SK-N-SH (cell line): ENCODE measurements at places on chromosomes 1 and 21.

GRCh38 chr1:3679098-3679555 lies 26.8 kb downstream of the TP73 start:
- no peak for DNase-seq

DNA sequence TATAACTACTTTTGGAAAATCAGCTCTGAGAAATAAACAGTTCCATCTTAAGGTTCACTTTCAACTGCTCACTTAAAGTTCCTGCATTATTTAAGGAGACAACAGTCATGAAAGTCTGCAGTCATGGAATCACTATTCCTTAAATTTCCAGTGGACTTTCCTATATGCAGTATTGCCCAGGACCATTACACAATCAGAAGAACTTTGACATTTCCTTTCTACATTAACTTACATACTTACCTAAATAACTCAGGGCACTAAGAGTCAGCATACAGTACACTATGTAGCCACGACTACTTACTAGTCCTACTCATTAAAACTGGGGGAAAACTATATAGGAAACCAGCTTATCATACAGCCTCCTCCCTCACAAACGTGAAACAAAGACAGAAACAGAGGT lies 220.1 kb downstream of the SLC45A1 start:
- DNase-seq: no peak

DNA sequence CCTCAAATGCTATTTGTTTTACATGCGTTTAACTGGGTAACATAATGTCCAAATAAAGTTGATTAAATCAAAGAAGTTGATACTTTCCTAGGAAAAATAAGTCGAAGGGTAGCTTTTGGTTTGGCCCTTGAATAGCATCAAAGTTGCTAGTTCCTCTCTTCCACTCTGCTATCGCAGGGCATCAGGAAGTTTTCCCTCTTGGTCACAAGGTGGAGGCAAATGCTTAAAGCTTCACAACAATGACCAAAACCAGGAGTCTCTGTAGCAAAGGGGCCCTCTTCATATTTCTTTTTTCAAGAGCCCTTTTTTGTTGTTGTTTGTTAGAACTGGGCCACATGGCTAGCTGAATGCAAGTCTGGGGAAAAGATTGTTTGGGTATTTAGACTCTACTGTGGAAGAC lies 668.4 kb downstream of the KCNT2 start:
- no peak for DNase-seq

GRCh38 chr1:86753700-86754099 lies 49.3 kb downstream of the SH3GLB1 start:
- DNase-seq: peak; percentile 20

DNA sequence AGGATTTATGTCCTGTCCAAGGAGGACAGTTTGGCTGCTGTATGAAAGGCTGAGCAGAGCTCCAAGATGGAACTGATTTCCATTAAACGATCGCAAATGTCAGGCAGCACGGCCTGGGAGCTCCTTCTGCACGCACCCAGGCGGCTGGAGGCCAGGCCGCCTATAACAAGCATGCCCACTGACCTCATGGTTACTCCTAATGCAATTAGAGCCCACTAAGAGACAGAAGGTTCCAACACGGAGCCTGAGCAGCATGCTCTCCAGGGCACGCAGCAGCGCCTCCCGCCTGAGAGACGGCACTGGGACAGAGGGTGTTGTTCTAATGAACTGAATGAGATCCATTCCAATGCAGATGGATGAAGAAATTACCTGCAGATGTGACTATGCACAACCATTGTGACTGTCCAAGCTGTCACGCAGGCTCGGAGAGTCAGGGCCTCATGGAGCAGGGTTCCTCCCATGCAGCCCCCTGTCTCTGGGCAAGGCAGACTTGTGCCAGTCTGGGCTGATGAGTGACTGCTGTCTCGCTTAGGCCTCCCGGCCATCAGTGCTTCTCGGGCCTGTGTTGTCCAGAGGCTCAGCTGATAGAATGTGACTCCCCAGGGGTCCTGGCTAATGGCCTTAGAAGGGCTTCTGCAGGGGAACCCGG lies 25.2 kb upstream of the CDCA8 start:
- DNase-seq: peak; percentile 65

DNA sequence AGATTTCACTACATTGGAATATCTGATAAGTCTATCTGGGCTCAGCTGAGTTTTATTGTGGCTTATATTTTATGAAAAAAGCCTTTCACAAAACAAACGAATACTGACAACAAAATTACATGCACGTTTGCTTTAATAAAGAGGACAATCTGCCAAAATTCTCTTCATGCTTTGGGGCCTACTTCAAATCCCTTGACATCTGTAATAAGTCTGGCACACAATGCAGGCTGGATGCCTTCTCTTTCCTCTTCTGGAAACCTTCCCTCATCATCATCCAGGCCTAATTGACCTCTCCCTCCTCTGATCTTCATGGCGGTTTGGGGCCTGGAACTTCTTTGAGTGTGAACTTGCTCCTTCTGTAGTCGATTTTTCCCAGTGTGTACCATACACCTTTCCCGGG lies 70.3 kb downstream of the MAP10 start:
- DNase-seq: no peak

- DNase-seq: no peak
Measured at GRCh38 chr1:169784102-169784501, 10.6 kb downstream of the METTL18 start.

DNA sequence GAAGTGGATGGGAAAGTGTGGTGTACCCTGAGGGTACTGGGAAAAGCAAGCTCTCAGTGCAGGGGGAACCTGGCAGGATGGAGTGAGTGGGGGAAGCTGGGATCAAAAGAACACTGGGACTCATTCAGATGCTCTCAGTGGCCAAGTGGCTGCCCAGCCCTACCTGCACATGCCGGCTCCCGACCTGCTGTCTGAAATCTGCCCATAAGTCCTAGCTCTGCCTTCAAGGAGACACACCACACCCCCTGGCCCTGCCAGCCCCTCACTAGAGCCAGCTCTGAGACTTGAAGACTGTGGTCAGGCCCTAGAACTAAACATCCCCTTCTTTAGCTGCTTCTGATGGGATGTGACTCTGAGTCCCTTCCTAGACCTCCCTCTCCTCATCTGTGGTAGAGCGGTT lies 2.2 kb downstream of the TMEM54 start:
- peak; percentile 10 for DNase-seq

DNA sequence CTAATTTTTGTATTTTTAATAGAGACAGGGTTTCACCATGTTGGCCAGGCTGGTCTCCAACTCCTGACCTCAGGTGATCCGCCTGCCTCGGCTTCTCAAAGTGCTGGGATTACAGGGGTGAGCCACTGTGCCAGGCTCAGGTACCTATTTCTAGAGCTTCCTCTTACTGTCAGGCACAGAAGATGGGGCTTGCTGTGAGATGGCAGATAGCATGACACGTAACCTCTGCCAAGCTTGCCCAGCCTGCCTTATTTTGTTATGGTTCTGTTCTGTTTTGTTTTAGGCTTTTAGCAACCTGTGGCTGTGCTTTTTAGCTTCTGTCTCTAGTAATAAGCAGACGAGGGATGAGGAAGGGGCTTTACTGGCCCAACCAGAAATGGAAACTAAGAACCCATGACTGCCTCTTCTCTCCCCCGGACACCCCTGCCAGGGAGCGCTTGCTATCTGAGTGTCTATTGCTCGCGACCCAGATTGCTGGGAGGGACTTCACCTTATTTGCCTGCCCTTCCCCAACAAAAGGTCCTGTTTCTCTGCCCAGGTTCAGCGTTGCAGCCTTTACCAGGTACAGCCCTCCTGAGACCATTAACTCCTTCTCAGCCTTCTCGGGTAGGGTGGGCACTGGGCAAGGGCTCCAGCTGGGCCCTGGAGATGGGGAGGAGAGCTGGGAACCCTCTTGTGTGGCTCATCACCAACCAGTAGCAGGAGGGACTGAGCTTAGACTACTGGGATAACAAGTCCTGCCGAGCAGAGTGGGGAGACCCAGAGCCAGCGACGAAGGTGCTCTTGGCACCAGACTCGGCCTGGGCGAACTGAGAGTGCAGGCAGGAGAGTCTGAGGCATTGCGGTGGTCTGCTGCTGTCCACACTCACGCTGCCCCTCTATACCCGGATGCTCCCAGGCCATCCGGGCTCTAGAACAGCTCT lies 13.5 kb upstream of the LGR6 start:
- DNase-seq: no peak

DNA sequence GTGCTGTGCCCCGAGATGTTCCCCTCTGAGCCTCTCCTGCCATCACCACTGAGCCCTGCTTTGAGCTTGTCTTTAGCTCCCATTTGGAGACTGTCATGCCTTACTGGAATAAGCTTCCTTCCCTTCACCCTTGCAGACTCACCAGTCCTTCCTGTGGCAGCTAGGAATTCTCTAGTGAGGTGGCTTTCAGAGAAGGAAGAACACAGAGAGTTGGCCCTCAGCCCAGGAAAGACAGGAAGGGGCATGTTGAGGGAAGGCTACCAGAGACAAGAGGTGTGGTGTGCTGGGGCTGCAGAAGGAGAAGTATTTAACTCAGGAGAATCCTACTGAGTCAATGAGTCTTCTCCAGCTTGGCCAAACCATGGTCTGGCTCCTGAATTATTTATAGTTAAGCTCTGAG lies 76.3 kb downstream of the UCK2 start:
- DNase-seq: no peak

DNA sequence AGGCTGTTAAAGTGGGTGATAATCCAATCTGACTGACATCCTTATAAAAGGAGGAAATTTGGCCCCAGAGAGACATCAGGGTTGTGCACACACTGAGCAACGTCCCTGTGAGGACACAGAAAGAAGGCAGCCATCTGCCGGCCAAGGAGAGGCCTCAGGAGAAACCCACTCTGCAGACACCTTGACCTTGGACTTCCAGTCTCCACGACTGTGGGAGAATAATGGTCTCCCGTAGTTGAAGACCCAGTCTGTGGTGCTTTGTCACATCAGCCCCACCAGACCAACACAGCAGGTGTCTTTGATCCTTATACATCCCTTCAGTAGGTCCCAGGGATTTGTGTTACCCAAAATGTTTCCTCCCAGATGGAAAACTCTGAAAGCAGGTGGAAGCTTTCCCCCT lies 4.2 kb upstream of the DNAJC28 start:
- DNase-seq: no peak

- no peak for DNase-seq
Measured at GRCh38 chr1:44354268-44354839, 703 bp downstream of the ERI3 start.

DNA sequence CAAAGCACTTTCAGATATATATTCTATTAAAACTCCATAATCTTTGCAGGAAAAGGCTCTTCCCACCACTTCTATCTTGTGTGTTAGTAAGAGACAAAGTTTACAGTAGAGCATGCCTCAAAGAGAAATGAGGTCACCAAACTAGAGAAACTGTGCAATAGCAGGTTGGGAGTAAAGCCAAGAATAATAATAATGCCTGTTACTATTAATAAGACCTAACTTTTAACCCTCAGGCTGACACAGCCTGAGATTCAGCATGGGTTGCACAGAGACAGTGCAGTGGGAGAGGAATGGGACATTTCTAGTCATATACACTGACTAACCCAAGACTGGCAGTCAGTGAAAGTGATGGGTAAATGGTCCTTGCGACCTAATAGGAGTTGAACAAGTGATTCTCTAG lies 320.2 kb upstream of the NFIA start:
- DNase-seq: no peak

GRCh38 chr1:217272385-217272784 lies 358.5 kb downstream of the GPATCH2 start:
- DNase-seq: no peak

- DNase-seq: no peak
Measured at GRCh38 chr1:44929531-44929930, 56.9 kb downstream of the EIF2B3 start.

DNA sequence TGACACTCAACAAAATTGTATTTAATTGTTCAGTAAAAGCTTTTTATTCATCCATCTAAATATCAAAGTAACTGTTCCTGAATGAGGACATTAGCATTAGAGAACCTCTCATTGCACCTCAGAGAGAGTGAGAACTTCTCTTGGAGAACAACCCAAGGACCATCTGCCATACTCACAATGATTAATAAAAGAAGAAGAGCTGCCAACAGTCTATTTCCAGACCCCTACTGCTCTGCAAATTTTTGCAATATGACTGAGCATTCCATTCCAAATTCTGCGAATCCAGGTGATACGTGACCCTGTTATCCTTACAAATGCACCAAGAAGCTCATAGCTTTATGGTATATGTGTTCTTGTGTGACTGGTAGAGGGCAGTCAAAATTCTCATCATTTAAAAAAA lies 422.5 kb downstream of the NEGR1 start:
- DNase-seq: no peak

GRCh38 chr1:83810144-83810543 lies 188.8 kb downstream of the TTLL7 start:
- no peak for DNase-seq

DNA sequence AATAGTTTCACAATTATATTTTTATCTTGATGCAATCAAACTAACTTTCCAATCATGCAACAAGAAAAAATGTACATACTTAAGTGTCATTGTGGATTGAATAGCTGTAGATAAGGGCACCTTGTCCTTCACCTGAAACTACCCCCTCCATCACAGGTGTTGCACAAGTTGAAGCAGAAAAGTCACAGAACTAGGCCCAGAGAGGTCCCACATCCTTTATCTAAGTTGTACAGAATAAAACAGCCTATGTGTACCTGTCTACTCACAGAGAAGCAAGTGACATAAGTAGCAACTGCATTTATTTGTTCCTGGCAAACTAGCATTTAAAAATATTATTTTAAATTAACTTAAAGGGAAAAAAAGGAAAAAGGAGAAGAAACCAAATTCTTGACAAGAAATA lies 256.8 kb downstream of the FAF1 start:
- DNase-seq: no peak

GRCh38 chr1:160346463-160346862 lies 3.3 kb downstream of the NCSTN start:
- DNase-seq: no peak

DNA sequence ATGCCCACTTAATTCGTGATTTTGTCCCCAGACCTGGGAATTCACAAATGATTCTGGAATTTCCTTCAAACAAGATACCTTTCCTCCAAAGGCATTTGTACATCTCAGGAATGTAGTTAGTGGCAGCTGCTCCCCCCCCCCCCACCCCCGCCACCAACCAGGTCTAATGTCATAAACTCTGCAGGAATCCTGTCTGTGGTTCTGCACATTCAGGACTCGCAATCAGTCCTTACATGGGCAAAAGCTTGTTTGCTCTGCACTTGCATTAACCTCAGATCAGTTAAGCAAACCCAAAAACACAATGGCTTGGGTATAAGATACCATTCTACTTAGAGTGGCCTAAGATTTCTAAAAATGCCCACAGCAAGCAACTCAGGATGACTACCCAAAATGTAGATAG lies 143.8 kb downstream of the TGFB2 start:
- DNase-seq: no peak

GRCh38 chr1:54572542-54572850 lies 24.5 kb downstream of the ACOT11 start:
- no peak for DNase-seq

GRCh38 chr1:86201311-86201710 lies 44.7 kb upstream of the COL24A1 start:
- no peak for DNase-seq

GRCh38 chr1:156119503-156120209 lies 5.1 kb downstream of the LMNA start:
- no peak for DNase-seq

- DNase-seq: no peak
Measured at GRCh38 chr1:89999208-89999607, 4.3 kb downstream of the ZNF326 start.

GRCh38 chr21:42262831-42263231 lies 43.9 kb downstream of the ABCG1 start:
- DNase-seq: peak; percentile 45

GRCh38 chr21:25560891-25561290 lies 46.4 kb downstream of the MRPL39 start:
- DNase-seq: no peak
